ENCODE measurements at places on chromosomes 5 and 9. TPM values are rescaled to one million over a fixed set of nuclear protein-coding genes. Genes with fewer than 3 reads are reported as not detected.

Gene CBY3
- total RNA-seq: 0.46 TPM

Gene PDE6A
- total RNA-seq: not detected

Gene SV2C
- 34.4 TPM for total RNA-seq

Gene MUSK
- total RNA-seq: 3.2 TPM

Gene ANKH
- 50.3 TPM for total RNA-seq

Gene LCN1
- total RNA-seq: not detected

Gene NUTM2G
- total RNA-seq: not detected

Gene ADCY2
- total RNA-seq: 32.3 TPM

Gene PCDHB5
- total RNA-seq: 11.1 TPM

Gene PCDHGB1
- total RNA-seq: 10.4 TPM

Measured in diencephalon (tissue), 1 donor.